ENCODE measurements at places on chromosomes 6 and 20. TPM values are rescaled to one million over a fixed set of nuclear protein-coding genes. Genes with fewer than 3 reads are reported as not detected.

The PRL gene
- total RNA-seq, result not detected

DNA sequence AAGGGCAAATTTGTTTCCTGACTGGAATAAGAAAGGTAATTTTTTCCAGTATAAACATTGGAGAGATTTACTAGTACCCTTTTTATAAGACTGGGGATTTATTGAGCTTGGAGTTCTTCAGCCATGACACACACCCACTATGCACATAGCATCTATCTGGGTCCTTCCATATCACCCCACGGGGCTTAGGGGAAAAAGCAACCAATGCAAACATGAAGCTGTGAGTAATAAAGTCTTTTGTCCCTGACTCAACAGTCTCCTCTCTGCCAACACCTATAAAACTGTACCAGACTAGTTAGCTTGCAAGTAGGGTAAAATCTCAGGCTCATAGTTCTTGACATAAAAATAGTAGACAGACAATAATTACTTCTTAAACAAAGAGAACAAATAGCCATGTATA is 23.4 kb downstream of the COL21A1 start:
- DNase-seq, result no peak

DNA sequence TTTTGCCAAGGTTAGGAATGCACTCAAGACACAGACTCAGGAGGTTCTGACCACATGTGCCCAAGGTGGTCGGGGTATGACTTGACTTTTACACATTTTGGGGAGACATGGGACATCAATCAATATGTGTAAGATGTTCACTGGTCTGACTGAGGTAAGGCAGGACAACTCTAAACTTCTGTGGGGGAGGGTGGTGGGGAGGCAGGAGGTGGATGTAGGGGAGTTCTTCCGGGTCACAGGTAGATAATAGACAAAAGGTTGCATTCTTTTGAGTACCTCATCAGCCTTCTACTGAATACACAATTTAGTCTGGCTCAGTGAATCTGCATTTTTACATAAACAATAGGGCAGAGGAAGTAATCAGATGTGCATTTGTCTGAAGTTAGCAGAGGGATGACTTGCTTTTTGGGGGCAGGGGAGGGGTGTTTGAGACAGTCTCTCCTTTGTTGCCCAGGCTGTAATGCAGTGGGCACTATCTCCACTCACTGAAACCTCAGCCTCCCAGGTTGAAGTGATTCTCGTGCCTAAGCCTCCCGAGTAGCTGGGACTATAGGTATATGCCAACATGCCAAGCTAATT is 10.9 kb downstream of the ECHDC1 start:
- peak; percentile 15 for DNase-seq

DNA sequence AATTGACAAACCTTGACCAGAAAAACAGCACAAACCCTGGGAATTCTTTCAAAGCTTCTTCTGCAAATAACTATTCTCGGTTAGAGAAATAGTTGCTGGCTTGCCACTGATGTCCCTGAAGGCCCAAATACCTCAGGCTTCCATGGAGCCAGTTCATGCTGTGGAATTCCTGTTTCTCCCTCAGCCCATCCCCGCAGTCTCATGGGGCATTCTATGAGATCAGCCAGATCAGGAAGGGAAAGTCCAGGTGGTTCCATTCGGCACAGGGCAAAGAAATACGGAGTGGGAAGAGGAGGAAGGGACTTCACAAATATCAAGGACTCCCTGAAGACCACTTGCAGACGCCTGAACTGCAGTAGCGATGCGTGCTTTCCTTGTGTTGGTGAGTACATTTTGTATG is 63.3 kb downstream of the MYLK4 start:
- DNase-seq, result no peak

DNA sequence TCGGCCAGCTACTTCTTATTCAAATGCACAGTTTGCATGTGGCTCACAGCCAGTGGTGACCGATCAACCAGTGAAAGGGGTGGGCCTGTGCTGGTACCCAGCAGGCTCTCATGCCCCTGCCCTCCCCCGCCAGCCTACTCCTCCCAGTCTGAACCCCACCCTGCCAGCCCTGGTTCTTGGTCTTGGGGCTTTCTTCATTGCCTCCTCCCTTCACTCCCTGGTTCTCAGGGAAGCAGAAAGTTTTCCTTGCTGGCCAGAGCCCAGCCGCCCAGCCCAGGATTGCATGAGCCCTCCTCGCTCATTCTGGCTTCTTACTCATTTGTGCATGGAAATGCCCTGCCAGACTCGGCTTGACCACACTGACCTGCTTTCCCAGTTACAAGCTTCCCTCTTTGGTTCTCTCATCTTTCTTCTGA is 40.8 kb downstream of the KCNK17 start:
- DNase-seq, result no peak

GRCh38 chr6:52529311-52529710 is 47.5 kb downstream of the TRAM2 start:
- DNase-seq, result no peak

GRCh38 chr6:16765235-16765634 is 4.0 kb upstream of the ATXN1 start:
- no peak for DNase-seq

DNA sequence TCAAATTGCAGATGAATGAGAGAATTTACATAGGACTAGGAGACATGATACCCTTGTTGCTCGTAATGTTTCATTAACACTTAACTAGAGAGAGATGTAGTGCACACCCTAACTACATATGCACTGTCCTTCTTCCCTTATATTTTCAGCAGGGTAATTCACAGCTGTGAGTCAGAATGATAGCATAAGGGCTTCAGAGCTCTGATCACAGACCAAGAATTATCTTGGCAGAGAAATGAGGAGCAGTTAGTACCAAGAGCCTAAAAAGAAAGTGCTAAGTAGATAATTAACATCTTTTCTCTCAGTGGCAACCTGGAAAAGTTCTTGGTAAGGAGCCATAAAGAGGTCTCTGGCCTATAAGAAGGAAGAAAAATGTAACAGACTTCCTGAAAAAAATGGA is 35.8 kb downstream of the GRIK2 start:
- DNase-seq, result no peak

The C6orf58 gene
- total RNA-seq, result not detected

DNA sequence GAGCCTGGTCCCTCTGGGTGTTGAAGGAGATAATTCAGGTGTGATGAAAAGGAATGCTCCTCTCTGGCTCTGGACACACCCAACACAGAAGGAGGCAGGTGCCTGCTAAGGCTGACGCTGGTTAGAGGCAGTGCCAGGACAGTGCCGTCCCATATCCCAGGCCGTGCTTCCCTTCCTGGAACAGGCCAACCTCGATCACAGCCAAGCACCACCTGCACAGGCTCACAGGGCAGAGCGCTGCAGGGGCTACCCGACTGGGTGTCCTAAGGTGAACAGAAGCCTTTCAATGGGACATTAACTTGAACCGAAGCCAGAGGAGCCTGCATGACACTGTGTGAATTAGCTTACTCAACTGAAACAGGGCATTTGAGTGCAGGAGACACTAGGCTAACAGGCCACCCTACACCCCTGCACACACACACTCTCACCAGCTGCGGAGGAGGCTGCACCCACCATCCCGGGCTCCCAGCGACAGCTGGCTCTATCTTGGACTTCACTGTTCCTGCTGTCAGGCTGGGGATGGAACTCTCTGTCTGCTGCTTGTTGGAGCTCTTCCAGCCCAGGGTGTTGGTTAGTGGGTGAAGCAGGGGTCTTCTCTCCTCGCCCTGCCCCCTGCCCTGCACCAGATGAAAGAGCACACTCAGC is 347.2 kb downstream of the TAF4 start:
- no peak for DNase-seq

DNA sequence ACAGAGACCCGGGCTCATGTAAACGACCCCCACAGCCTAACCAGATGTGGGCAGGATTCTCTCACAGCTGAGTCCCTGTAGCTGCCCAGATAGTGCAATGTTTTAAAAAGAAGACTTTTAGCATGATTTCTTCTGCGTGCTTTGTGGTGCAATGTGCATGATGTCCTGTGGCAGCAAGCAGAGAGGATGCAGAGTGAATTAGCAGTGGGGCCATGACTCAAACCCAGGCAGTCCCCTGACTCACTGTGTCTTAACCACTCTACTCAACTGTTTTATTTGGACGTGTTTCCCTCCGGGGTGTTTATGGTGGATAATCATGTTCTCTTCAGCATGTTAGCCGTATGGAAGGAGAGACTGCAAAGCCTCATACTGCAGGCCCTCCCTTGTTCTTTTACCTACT is 247.9 kb downstream of the SLC24A3 start:
- no peak for DNase-seq

The CGA gene
- total RNA-seq, result not detected

The DSP gene
- total RNA-seq, result 2.0 TPM

- DNase-seq, result no peak
Measured at GRCh38 chr6:6803180-6803977, 214.9 kb downstream of the LY86 start.

GRCh38 chr20:50194422-50194830 is 3.8 kb downstream of the CEBPB start:
- DNase-seq, result no peak

The CST9 gene
- not detected for total RNA-seq

DNA sequence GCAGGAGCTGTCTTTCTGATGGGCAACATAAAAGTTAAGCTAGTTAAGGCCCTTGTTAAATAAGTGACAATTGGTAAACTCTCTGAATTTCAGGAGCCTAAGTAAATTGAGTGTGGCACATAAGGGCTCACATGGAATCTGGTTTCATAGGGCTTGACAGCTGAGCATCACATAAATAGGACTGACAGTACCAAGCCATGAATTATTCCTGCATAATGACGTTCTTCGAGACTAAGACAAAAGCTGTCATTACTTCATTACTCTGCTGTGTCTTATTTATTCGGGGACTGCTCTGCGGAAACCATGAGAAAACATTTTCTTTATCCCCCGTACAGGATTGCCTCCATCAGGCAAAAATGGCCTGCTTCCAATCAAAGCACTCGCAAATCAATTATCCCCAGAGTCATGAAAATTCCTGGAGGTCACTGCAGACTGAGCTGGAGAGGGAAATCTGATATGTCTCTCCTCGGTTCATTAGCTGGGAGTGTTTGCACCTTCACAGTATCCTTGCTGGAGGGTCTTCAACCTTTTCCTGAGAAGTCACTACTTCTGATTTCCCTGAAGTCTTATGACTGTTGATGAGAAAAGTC is 311.4 kb downstream of the CDH26 start:
- no peak for DNase-seq

The JPH2 gene
- total RNA-seq, result 0.08 TPM

The ZNF451 gene
- 41.9 TPM for total RNA-seq

The SPATA25 gene
- 2.2 TPM for total RNA-seq

GRCh38 chr6:152309648-152310047 is 327.5 kb downstream of the SYNE1 start:
- DNase-seq, result no peak

GRCh38 chr20:11677428-11677827 is 240.3 kb upstream of the BTBD3 start:
- no peak for DNase-seq

- no peak for DNase-seq
Measured at GRCh38 chr20:48819821-48820648, 7.8 kb downstream of the PREX1 start.

DNA sequence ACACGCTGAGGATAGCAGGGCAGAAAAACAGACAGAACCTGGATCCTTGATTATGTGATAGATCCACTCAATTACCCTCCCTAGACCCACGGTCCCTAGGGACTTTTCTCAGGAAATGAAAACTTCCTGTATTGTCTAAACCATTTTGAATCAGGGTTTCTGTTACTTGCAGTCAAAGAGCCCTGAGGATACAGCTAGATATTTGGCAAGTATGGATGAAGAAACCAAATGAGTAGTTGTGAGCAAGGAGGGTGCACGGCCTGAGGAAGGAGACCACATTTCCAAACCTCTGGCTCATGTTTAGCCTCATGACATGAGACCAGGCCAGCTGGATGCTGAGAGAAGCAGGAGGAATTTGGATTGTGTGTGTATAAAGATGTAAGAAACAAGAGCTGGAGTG is 91.6 kb downstream of the MRPL14 start:
- peak; percentile 40 for DNase-seq

- DNase-seq, result peak; percentile 73
Measured at GRCh38 chr6:111011360-111012142, 29.7 kb downstream of the RPF2 start.

- DNase-seq, result no peak
Measured at GRCh38 chr6:122078481-122078880, 321.0 kb upstream of the HSF2 start.

DNA sequence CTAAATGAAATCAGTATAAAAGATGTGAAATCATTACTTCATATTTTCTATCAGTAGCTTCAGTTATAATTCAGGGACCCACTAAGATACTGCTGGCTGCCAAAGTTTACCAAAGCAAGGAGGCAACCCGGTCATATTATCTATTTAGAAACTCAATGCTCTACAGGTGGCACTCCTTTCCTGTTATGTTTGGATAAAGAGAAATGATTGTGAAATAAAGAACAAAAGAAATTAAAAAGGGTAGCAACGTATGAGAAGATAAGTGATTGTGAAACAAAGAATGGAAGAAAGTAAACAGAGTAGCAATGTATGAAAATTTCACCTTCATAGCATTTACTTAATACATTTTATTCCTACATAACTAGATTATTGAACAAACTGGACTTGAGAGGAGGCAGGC is 45.2 kb downstream of the RSPH3 start:
- no peak for DNase-seq

DNA sequence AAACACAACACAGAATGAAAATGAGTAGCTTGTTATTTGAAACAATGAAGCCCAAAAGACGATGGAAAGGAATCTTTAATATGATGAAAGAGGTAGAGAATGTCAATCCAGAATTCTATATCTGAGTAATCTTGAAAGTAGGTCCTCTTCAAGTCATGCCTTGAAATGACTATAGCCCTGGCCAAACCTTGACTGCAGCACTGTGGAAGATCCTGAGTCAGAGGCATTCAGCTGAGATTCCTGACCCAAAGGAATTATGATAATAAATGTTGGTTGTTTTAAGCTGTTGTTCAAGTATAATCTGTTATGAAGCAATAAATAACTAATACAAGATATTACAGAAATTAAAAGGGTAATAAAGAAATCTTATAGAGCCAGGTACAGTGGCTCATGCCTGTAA is 64.8 kb downstream of the IBTK start:
- DNase-seq, result no peak

DNA sequence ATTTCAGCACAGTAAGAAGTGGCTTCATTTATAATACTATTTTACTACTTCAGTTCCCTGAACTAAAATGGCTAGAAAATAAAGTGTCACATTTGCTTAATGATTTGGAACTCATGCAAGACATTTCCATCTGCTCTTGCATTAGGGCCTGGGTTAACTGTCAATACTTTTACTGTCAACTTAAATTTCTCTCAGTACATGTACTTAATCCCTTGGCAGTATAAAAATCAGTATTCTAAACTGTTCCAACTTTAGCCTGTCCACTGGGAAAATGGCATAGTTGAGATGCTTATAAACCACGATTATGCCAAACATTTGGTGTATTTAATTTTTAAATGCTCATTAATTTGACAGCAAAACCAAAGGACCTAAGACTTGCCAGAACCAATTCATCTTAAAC is 154.5 kb downstream of the ASCC3 start:
- DNase-seq, result no peak

Measured in SK-MEL-5 (cell line).